ENCODE measurements at places on chromosomes 6 and 20.

- DNase-seq: no peak
These were observed 9.4 kb upstream of the NCOA7 start for GRCh38 chr6:125781314-125781868.

DNA sequence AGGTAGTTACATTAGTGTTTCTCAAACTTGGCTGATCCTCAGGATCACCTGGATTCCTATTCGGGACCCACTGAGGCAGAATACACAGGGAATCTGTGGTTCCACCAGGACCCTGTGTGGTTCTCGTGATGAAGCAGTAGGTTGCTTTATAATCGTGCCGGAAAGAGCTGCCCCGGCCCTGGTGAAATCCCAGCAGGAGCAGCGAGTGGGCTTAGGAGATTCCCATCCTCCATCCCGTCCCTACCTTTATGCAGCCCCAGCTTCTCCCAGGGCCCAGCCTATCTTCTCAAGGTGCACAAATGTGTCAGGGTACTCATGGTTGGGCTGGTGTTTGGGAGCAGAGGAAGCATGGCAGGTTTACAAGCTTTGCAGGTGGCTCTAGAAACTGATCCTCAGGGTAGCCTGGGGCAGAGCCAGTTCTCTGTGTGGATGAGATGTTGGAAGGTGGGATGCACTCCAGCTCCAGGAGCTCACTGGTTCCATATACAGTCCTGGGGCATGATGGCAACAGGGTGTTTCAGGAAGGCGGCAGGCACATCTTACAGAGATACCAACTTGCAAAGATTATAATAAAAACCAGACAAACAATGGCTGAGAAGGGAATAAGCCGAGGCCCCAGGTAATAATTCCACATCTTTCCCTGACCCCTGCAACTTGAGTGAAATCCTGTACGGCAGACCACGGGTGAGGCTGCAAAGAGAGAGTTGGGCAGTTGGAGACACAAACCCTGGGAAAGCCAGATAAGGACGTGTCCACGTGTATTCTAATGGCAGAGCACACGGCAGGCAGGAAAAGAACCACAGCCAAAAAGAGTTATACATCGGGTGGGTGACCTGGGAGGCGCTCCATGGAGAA lies 5.9 kb downstream of the SLC22A1 start:
- DNase-seq: no peak

- no peak for DNase-seq
These were observed 71.0 kb downstream of the PLAGL1 start for GRCh38 chr6:143936778-143937667.

GRCh38 chr20:39188266-39188765 lies 226.2 kb downstream of the DHX35 start:
- no peak for DNase-seq

- peak; percentile 68 for DNase-seq
These were observed 942 bp downstream of the HLA-E start for GRCh38 chr6:30490026-30490876.

DNA sequence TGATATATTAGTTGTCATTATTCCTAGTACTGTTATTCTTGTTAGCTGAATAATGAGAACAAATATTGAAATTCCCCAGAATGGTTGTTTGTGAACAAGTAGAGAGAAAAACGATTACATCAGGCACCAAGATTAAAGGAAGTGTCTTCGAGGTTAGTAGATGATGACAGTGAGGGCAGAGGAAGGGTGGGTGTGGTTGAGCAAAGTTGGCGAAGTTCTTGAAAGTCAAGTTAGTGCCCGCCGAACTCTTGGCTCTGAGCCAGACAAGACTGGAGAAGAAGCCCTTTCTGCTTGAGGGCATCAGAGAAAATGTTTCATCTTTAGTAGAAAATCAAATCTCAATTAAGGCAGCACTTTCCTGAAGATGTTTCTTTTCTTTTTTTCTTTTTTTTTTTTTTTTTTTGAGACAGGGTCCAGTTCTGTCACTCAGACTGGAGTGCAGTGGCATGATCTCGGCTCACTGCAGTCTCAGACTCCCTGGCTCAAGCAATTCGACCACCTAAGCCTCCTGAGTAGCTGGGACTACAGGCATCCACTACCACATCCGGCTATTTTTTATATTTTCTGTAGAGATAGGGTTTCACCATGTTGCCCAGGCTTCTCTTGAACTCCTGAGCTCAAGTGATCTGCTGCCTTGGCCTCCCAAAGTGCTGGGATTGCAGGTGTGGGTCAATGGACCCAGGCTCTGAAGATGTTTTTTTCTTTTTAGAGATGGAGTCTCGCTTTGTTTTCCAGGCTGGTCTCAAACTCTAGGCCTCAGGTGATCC lies 77.1 kb downstream of the SGK1 start:
- DNase-seq: peak; percentile 62

DNA sequence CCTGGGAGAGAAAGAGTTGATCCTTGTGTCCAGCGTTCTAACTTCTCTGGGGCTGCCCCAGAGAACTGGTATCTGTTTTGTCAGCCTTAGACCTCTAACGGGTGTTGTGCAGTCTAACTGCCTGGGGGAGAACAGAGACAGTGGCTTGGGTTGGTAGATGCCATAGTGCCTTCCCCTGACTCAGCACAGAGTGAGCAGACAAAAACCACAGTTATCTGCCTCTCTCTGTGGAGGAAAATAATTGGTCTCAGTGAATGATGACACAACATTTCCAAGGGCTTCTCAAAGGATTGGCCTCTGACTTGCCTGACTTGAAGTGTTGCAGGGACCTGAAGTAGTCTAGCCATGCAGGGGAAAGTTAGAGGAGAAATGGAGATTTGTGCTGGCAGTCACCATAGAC lies 226.2 kb upstream of the MAN1A1 start:
- DNase-seq: no peak

GRCh38 chr20:16615199-16615598 lies 42.0 kb upstream of the KIF16B start:
- no peak for DNase-seq

DNA sequence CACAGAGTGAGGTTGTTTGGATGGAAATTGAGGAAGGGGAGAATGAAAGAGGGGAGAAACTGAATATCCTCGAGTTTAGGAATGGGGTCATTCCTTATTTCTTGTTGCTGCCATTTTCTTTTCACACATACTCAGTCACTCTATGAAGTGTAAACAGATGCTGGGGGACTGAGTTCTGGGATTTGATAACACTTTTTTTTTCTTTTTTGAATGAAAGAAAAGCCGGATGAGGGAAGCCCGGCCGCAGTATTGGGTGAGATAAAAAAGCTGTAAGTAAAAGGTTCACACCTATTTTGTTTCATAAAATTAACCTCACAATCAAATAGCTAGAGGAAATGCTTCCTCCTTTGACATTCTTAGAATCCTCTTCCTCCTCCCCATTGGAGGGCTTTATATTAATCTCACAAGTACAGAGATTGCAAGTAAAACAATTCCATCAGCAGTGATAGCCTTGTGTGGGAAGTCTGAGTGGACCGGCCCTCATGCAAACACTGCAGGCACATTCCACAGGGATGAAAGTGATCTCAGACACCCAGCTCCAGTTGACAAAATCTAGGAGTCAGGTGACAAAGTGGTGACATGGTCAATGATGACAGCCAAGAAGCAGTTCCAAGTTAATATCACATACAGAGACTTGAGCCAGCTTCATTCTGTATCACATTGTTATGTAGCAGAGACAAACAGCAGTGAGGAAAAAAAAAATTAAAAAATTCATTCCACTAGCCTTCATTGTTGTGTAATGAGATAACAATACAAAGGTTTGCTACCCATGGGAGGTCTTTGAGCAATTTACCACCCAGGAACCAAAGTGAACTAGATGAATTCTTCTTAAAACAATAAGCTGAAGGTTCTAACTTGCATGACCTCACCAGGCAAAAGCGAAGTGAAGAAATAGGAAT lies 391.1 kb upstream of the HSF2 start:
- no peak for DNase-seq

- DNase-seq: no peak
These were observed 49.8 kb upstream of the STXBP5 start for GRCh38 chr6:147154454-147154853.

DNA sequence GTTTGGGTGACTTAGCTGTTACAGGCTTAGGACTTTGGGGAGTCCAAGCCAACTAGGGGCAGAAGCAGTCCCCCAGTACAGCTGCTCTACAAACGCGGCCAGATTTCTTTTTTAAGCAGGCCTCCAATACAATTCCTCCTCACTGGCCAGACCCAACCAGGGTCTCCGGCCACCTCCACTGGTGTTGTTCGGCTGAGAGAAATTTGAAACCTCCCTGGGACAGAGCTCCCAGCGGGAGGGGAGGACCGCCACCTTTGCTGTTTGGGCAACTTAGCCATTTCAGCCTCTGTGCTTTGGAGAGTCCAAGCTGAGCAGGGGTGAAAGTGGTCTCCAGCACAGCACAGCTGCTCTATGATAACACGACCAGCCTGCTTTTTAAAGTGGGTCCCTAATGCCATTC lies 59.4 kb upstream of the KHDRBS2 start:
- DNase-seq: no peak

DNA sequence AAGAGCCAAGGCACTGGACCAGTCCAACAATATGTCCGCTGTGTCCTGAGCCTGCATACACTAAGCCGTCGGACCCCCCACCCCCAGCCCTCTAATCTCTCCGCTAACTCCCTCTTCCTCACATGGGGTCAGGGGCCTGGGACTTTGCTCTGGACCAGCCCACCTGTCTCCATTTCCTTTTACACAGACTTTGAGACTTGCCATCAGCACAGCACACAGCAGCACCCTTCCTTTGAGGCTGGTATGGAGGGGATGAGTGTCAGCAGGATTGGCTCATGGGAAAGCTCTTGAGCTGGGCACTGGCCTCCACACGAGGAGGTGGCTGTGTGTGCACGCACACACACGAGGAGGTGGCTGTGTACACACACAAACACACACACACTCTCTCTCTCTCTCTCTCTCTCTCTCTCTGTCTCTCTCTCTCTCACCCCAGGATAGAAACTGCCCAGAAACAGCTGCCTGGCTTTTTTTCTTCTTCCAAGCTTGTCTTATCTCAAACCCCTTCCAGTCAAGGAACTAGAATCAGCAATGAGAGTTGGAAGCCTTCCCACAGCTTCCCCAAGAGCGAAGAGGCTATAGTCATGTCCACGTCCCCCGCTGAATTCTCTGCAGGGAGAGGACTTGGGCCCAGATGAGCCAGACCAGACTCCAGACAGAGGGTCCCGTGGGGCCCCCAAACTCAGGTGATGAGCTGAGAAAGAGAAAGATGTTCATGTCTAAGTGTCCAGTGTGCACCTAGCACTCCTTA lies 18.6 kb downstream of the SLC9A8 start:
- DNase-seq: no peak

- DNase-seq: no peak
These were observed 41.3 kb downstream of the CPXM1 start for GRCh38 chr20:2759143-2759542.

GRCh38 chr6:42135722-42136121 lies 6.7 kb downstream of the C6orf132 start:
- no peak for DNase-seq

Data from activated T-helper 1 cell treated with Interleukin-2 at 50 U/mL for 16 hours (primary cell).